Cortex of kidney (tissue), 1 donor: ENCODE measurements at places on chromosomes 3 and 15.

GRCh38 chr3:121232309-121233225, 313.2 kb downstream of the POLQ start:
- no peak for DNase-seq

- no peak for DNase-seq
Measured at GRCh38 chr3:43620831-43621655, 768 bp downstream of the ANO10 start.

DNA sequence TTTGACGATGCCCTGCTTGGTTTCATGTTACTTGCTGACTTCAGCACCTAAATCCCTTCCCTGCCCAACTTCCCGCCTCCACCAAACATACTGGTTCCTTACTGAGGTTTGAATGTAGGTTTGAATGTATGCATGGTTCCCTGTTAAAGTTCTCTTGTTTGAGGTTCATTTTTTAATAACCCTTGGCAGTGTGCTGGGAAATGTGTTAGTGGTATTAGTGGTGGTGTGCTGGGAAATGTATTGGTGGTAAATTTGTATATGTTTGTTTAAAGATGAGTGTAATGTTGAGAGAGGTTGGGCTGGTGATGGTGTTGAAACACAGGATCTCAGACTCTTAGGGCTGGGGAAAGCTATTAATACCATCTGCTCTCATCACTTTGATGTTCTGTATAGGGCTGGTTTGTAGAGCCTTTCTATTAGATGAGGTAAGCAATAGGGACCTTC, 392.7 kb downstream of the PTPRG start:
- no peak for DNase-seq

- DNase-seq = no peak
Measured at GRCh38 chr15:73897441-73898261, 24.3 kb downstream of the TBC1D21 start.

GRCh38 chr3:156711113-156711512, 36.7 kb downstream of the TIPARP start:
- DNase-seq = no peak

- DNase-seq = no peak
Measured at GRCh38 chr3:54619531-54619930, 308.3 kb downstream of the LRTM1 start.

DNA sequence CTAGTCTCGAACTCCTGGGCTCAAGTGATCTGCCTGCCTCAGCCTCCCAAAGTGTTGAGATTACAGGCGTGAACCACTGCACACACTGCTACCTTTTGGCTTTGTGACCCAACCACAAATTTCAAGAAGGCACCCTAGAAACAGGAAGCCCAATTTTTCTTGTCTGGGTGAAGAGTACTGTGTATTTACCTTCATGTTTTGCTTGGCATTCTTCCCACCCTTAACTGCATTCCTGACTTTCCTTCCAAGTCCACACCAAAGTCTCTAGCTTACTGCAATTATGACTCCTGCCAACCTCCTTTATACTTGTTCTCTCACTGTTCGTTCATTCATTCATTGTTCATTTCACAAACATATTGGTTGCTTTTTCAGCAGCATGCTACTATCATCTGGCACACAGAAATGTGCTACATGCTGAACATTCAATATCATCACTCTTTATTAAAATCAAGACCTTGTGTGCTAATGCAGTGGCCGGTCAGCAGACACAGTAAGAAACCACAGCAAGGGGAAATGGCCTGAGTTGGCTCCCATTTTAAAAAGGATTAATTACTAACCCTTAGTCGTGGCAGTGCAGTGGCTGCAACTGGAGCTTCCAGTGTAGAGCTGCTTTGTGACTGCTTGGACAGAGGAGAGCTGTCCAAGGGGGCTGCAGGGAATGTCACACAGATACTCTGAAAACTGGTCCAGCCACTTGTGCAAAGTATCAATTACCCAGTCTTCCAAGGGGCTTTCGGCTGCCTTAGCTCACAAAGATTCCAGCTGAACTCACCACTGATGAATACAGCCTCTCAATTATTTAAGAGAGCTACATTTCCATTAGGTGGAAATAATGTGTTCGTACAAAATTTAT, 94.0 kb downstream of the ETFA start:
- DNase-seq = no peak

- no peak for DNase-seq
Measured at GRCh38 chr15:71231758-71232157, 116.5 kb downstream of the THSD4 start.

DNA sequence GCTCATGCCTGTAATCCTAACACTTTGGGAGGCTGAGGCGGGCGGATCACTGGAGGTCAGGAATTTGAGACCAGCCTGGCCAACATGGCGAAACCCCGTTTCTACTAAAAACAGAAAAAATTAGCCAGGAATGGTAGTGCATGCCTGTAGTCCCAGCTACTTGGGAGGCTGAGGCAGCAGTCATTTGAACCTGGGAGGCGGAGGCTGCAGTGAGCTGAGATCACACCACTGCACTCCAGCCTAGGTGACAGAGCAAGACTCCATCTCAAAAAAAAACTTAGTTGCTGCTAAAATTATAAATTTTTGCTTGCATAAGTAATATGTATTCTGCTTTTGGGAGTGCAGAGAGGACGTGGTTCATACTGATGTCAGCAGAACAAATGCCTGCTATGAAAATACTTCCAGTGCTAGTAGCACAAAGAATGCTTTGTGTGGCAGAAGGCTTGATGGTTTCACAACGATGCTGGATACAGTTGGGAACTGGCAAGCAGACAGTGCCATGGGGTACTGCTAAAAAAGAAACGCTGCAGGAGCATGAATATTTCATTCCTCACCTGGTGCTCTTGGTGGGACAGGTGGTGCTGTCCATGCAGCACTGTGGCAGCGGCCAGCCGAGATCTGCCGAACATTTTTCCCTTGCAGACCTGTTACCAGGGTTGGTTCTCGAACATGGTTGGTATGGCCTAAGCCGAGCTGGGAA, 31.1 kb downstream of the FBXL22 start:
- no peak for DNase-seq
